ENCODE measurements at places on chromosomes 12 and 14.
A peak's percentile ranks its signal among the peaks of the same experiment; 100 is the strongest.

DNA sequence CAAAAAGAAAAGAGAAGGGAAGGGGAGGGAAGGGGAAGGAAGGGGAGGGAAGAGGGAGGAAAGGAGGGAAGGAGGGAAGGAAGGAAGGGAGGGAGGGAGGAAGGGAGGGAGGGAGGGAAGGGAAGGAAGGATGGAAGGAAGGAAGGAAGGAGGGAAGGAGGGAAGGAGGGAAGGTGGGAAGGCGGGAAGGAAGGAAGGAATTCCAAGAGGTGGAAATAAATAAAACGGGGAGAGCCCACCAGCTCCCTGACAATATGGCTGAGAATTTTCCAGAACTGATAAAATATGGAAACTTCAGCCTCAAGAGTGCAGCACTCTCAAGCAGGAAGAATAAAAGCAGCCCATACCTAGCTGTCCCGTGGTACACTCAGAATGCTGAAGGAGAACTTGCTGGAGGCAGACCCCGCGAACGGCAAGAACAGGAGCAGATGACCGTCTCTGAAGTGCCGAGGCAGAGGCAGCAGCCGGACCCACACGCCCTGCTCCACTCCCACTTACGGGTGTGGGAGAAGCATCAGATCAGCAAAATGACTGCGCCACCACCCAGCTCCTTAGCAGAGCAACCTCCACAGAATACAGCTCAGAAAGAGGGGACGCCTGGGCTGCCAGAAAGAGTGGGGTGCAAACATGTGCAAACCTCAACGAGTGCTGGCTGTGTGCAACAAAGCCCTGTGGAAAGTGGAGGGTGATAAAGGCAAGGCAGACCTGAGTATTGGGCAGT, 34.1 kb upstream of the INF2 start:
- no peak for DNase-seq

- DNase-seq: no peak
These were observed 234.4 kb downstream of the SEC23A start for GRCh38 chr14:38868399-38869290.

- DNase-seq: peak; percentile 71
These were observed 360.4 kb downstream of the MED13L start for GRCh38 chr12:115916910-115917668.

- DNase-seq: no peak
These were observed 58.3 kb downstream of the SLC15A5 start for GRCh38 chr12:16218934-16219751.

GRCh38 chr12:76871742-76872141, 7.1 kb downstream of the CSRP2 start:
- DNase-seq: no peak

DNA sequence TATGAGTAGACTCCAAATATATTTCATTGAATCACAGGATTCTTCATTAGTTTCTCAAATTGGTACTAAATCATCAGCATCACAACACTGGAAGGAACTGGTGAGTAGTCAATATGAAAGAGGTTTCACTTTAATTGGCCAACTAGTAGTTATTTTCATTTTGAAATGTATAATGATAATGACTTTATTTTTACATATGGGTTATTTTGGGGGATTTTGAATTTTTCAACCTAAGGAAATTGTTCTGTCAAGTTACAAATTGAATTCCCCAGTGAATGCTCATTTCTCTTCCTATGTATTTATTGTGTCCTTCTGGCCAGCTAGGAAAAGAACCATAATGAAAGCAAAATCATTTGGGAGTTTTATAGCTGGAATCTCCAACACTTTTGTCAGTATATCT, 174.2 kb upstream of the ATP2B1 start:
- no peak for DNase-seq

- no peak for DNase-seq
These were observed 1151.7 kb downstream of the VRK1 start for GRCh38 chr14:97948841-97949240.

- DNase-seq: no peak
These were observed 3.1 kb upstream of the FIGNL2 start for GRCh38 chr12:51851413-51852124.

DNA sequence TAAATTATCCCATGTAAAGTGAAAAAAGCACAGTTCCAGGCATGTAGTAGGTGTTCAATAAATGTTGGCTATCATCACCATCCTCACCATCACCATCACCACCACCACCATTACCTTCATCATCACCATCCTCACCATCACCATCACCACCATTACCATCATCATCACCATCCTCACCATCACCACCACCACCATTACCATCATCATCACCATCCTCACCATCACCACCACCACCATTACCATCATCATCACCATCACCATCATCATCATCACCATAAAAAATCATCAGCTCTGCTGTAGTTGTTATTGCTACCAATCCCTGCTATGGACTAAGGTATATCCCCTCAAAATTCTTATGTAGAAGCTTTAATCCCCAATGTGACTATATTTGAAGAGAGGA, 15.1 kb downstream of the ISCU start:
- no peak for DNase-seq

DNA sequence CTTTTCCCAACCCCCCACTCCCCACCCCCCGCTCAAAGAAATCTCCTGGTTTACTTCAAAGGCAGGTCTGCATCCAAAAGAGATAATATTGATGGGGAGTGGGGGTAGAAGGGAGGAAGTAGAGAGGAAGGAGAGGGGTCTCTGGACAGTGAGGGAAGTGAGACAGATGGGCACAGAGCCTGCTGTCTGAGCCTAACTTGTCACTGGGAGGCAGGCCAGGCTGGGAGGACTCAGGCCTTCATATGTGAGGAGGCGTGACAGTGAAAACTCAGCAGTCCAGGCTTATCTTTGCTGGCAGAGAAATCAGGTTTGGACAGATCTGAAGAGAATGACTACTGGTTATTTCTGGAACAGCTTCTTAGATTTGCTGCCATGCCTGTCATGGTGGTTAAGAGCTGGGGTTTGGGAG, 192.3 kb downstream of the NUAK1 start:
- DNase-seq: no peak

DNA sequence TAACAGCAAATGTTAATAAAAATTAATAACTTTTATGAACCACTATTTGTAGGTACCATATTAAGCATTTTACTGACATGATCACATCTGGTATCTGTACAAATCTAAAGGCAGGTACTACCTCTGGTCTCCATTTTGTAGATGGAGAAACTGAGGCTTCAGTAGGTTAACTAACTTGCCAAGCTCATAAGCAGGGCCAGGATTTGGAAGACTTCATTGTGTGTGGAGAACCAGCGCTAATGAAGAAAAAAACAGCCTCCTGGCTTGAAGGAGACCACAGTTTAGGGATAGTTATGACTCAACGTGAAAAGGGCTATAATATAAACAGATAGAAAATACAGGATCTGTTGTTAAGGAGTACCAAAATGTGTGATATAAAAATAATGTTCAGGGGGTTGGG, 1.0 kb downstream of the NUP37 start:
- no peak for DNase-seq

- DNase-seq: no peak
These were observed 20.1 kb downstream of the NCKAP5L start for GRCh38 chr12:49807991-49808580.

GRCh38 chr12:40953076-40953475, 235.0 kb upstream of the PDZRN4 start:
- no peak for DNase-seq

- DNase-seq: no peak
These were observed 448.9 kb upstream of the TBX3 start for GRCh38 chr12:115132905-115133304.

GRCh38 chr14:26448181-26448855, 149.5 kb downstream of the NOVA1 start:
- DNase-seq: no peak

- DNase-seq: peak; percentile 63
These were observed 19.4 kb downstream of the ABCB9 start for GRCh38 chr12:122946690-122947341.

DNA sequence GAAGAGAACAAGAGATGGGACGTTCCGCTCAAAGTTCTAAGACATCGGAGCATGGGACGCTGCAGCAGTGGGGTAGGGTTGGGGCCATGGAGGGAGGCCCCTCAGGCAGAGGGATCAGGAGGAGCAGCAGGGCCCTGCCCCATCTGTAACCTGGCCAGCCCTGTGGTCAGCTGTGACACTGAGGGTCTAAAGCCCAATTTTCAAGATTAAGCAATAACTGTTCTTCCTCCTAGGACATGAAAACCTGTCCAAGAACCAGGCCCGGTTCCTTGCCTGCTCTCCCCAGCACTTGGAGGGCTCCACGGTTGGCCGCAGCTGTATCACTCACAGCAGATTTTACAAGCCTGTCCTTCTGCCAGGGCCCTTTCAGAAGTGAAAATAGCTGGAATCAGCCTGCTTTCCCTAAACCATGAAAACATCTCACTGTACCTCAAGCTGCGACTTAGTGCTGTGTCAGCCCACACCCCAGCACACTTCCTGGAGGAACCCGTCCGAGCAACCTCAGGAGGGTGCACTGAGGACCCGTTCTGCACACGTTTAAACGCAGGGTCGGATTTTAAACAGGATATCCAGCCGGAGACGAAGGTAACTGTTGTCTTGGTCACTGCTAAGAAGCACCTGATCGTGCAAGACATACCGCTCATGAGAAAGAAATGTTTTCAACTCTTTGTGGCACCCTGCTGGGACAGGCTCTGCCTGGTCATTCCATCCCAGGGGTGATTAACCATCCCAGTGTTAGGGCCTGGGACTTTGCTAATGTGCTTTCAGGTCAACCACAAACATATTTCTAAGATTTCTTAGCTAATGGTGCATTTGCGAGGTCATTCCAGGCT, 201.9 kb upstream of the DIO3 start:
- no peak for DNase-seq

GRCh38 chr12:41402801-41403200, 214.7 kb downstream of the PDZRN4 start:
- DNase-seq: no peak

DNA sequence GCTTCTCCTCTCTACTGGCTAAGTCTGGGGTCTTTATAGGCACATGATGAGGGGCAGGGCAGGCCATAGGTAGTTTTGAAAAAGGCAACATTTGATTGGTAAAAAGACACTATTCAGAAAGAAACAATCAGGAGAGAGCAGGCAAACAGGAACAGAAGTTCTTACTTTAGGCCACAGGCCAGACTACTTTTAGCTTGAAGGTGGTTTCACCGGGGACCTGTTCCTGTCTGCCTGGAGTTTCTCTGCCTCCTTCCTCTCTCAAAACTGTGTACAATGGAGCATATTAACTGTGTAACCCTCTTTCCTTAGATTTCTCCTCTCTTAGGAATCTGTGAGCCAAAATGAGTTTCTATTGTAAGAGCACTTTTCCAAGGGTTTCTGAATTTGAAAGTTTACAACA, 167.9 kb upstream of the AVPR1A start:
- DNase-seq: no peak

GRCh38 chr12:127383281-127383680, 883.7 kb upstream of the TMEM132C start:
- no peak for DNase-seq

GRCh38 chr12:24226745-24227350, 277.4 kb upstream of the SOX5 start:
- DNase-seq: no peak

GRCh38 chr12:56590237-56590830, 39.8 kb downstream of the BAZ2A start:
- no peak for DNase-seq

- DNase-seq: no peak
These were observed 392.2 kb downstream of the SEC23A start for GRCh38 chr14:38710881-38711280.

DNA sequence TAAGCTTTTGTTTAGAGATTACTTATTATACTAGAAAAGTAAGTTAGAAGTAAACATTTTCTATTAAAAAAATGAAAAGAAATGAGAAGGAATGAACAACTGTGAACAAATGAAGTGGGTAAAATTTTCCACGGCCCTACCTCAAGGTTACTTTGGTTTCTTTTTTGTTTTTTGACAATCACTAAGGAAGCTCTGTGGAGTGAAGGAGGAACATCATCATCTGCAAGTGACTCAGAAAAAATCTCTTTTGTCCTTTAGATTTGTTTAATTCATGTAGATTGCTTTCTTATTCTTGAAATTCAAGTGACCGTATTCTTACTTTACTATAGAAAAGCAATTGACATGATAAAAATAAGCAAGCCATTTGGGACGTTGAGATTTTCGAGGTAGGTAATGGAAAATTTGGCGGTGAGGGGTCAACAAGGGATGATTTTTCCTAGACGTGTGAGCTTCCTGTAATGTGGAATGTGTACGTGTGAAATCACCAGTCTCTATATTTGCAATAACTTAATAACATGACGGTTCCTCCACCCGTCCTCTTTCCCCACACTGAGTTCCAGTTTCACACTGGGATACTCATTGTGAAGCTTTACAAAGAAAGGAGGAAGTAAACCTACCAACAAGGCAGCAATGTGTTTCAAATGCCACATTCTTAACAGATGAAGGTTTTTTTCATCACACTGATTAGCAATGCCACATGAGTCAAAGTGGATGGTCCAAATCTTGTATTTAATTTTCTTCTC, 62.3 kb upstream of the EGLN3 start:
- DNase-seq: no peak

- no peak for DNase-seq
These were observed 53.7 kb upstream of the SCAF11 start for GRCh38 chr12:46043972-46044520.

DNA sequence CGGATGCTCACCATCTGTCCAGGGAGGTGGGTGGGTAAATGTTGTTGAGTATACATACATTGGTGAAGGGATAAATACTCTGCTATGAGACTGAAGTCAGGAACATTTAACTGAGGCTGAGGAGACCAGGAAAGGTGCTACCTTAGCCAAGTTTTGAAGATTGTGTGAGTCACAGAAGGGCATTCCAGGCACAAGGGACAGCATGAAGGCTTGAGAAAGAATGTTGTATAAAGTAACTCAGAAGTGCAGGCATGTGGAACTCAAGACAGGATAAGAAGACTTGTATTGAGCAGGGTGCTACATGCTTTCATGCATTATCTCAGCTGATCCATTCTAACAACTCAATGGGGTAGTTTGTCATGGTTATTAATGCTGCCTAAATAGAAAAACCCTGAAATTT, 112.7 kb downstream of the IPO8 start:
- DNase-seq: no peak

GRCh38 chr12:108879615-108880254, at the start of gene DAO:
DAO (plus strand) TSS chr12:108880092; CDS start chr12:108885007, 4,915 bp downstream.
- no peak for DNase-seq

DNA sequence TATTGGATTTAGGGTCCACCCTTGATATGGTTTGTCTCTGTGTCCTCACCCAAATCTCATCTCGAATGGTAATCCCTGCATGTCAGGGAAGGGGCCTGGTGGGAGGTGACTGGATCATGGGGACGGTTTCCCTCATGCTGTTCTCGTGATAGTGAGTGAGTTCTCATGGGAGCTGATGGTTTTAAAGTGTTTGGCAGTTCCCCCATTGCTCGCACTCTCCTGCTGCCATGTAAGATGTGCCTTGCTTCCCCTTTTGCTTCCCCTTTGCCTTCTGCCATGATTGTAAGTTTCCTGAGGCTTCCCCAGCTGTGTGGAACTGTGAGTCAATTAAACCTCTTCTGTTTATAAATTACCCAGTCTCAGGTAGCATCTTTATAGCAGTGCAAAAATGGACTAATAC, 118.3 kb downstream of the VRK1 start:
- no peak for DNase-seq

DNA sequence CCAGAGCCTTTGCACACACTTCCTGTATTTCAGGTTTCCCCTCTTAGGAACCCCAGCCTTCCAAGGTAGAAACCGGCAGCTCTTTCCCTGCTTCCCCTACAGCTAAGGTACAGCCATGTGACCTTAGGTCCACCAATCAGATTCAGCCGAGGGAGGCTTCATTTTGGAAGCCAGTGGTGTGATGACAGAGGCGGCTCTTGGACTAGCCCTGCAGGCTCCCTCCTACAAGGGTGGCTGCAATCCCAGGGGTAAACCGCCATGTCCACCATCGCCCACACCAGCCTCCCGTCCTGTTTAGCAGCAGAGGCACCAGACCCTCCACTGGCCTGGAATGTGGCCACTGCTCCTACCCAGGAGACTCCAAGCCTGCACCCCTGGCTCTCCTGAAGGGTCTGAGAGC, 65.6 kb downstream of the SERPINA3 start:
- DNase-seq: no peak

All from activated T-helper 1 cell treated with anti-CD3 and anti-CD28 coated beads, Interleukin-2, amount 50 U/mL, for 16 hours (primary cell).